Retina (tissue), 1 donor: ENCODE measurements at places on chromosomes 5 and 9.

GRCh38 chr5:82312373-82312856, 34.3 kb upstream of the RPS23 start:
- DNase-seq = peak; percentile 59

GRCh38 chr9:137021568-137021978, 6.5 kb downstream of the ABCA2 start:
- no peak for DNase-seq

DNA sequence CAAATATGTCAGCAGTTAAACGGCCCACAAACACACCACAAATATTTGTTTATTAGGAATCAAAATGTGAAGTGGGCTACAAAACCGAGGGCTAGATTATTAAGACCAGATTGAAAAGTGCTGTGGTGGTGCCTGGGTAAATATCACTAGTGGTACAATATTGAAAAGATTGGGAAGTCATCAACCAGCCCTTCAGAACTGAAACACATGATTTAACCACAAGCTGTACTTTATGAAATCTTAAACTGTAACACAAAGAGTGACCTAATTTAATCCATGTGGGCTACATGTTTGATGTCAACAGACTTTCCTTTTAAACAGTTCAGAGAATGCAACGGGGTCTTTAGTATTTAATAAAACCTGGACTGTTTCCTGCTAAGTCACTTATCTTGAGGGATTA, 182.3 kb downstream of the SPATA31D1 start:
- peak; percentile 58 for DNase-seq

- no peak for DNase-seq
These were observed 55.7 kb downstream of the SUSD1 start for GRCh38 chr9:112119225-112120029.

DNA sequence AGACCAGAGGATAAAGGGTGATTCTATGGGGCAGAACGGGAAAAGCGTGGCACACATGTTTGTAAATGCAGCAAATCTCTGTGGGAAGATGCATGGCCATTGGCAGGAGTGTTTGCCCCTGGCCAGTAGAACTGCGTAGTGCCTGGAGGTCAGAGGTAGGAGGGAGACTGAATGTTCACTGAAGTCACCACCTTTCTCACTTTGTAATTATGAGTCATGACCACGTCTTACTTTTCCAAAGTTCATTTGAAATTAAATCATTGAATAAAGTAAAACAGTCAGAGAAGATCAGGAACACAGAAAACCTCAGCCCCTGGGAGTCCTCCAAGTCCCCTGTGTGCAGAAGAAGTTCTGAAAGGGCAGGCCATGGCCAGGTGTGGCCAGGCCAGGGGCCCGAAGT, 4.6 kb downstream of the PTGES start:
- DNase-seq = no peak
